ENCODE measurements at places on chromosomes 11 and 22.

DNA sequence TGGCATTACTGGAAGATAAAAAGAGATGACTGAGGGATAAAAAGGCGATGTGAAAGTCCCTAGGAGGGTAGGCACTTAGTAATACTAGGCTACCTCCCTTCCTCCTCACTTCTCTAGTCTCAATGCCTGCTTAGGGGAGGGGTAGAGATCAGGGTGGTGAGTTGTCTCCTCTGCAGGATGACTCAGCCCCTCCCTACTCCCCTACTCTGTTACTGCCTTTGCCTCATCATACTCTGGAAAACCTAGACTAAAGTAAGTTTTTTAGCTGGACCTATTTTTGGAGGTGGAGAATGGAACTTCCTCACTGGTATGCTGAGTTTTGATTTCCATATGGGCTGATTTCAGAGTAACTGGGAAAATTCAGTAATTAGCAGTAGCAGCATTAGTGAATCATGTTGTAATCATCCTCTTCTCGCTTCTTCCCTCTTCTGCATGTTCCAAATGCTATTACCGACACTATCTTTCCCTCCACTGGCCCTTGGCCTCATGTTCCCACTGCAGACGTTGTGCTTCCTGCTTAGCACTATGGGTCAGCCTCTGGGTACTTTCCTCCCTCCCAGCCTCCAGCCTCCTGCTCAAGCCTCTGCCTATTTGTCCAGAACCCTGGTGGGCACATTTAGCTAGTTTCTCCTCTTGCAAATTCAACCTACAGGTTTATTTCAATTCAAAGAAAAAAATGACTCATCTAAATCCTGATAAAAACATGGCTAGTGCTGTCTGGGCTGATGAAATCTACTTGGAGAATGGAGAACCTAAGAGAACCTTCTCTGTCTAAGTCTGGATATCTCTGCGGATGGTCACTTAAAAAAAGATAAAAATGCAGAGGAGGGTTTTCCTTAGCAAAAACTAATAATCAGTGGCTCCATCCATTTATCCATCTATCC is 281.7 kb downstream of the ST3GAL4 start:
- no peak for DNase-seq

DNA sequence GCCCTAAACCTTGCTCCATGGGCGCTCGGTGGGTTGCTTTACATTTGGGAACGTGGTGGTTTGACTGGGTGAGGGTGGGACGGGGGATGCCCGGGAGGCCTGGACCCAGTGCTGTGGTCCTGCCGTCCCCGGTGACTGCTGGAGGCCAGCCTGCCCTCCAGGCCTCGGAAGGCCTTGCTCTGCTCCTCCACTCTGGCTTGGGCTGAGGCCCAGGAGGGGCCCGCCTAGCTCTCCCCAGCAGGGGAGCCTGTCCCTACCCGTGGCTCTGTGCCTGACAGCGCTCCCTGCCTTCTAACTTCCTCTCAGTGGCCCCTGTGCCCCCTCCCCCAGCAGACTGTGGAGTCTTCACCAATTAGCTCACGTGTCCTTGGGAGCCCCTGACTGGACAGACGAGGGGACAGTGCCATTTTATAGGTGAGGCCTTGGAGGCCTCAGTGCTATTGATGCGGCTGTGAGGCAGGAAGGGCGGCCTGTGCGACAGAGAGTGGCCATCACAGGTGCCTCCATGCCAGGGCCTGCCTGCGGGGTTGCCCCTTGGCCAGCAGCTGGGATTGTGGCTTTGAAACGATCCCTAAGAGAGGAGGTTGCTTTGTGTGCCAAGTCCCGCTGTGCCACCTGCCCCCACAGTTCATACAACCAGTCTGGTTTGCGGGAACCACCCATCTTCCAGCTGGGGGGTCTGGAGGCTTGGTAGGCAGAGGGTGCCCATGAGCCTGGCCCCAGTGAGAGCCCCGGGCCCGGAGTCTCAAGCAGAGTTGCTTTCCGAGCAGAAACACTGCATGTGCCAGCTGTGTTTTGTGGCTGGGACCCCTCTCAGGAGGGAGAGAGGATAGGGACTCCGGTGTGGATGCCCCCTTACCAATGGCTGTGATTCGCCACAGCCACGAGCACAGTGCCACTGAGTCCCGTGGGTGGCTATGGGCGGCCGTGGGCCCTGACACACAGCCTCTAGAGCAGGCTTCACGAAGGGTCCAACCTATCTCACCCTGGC is 17.7 kb downstream of the TPCN2 start:
- no peak for DNase-seq

- DNase-seq = no peak
Observed at GRCh38 chr11:72529068-72529467, 94.7 kb upstream of the CLPB start.

- no peak for DNase-seq
Observed at GRCh38 chr22:38214302-38215056, 12.7 kb downstream of the MAFF start.

DNA sequence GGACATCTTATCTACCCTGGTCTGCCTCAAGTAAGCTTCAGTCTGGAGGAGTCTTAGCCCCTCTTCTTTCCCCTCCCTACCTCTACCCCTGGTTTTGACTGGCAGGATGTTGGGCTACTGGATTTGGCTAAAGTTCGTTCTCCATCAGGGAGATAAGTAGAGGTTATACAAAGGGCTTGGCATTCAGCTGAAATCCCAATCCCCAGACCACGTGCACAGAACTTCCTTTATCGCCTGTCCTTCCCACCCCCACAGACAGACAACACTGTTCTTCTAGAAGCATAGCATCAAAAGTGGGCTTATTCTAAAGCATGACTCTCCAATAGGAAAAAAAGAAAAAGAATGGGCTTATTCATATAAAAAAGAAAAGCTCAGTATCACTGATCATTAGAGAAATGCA is 7.8 kb downstream of the PRG3 start:
- no peak for DNase-seq

- no peak for DNase-seq
Observed at GRCh38 chr11:109076870-109077269, 345.1 kb upstream of the C11orf87 start.

DNA sequence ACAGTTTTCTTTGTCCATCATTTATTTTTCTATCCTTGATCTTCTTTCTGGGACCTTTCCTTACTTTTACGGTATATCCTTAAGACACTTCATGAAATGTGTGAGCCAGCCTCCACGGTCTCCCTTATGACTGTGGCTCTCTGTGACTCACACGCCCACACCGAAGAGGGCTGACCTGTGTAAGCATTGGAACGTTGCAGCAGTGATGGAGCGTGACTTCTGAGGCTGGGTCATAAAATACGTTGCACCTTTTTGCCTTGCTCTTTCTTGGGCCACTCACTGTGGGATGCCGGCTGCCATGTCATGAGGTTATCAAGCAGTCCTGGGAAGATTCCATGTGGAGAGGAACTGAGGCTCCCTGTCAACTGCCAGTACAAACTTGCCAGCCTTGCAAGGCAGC is 96.3 kb upstream of the RAB1B start:
- no peak for DNase-seq

DNA sequence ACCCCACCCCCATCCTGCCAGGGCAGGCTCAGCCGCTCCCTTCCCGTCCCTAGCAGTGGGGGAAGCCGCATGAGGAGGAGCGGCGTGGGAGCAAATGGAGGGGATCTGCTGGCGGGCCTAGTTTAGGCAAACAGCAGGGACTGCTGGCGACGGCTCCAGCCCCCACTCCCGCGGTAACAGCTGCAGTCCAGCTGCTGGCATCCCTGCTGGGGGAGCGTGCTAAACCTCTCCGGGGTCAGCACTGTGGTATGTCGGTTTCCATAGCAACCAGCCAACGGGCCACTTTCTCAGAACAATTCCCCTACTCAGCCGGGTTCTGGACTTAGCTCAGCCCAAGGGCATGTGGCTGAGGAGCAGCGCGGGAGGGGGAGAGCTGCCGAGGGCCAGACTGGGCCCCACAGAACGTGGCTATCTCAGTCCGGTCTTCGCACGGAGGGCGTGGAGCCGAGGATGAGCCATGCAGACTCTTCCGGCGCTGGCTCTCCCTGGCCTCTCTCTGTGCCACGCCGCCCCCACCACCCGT is 98.8 kb downstream of the PKNOX2 start:
- DNase-seq = no peak

DNA sequence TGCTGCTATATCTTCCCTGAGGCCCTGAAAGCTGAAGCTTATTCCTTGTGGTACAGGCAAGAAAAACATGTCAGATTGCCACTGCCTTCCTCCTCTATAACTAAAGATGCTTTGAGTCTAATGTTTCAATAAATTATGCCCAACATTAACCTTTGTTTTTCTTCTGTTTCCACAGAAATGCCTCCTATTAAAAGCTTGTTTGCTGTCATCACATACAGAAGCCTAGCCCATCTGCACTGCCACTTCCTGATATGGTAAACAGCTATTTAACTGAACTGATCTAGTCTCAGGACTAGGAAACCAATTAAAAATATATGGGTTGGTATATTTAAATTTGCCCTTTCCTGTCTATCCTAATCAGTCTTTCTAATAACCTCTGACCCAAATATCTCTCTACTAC is 17.1 kb upstream of the CRTAM start:
- no peak for DNase-seq

- DNase-seq = no peak
Observed at GRCh38 chr11:130144861-130145281, 14.7 kb upstream of the ST14 start.

GRCh38 chr22:25081409-25081824 is 118.2 kb upstream of the CRYBB3 start:
- no peak for DNase-seq

GRCh38 chr11:79152511-79152910 is 288.3 kb downstream of the TENM4 start:
- no peak for DNase-seq

Data from cortex of kidney (tissue), 1 donor.